ENCODE measurements at places on chromosomes 1 and 21.

GRCh38 chr1:87986130-87986866 lies 657.6 kb downstream of the LMO4 start:
- no peak for DNase-seq

- no peak for DNase-seq
Measured at GRCh38 chr1:28428990-28429520, 59.5 kb downstream of the PHACTR4 start.

DNA sequence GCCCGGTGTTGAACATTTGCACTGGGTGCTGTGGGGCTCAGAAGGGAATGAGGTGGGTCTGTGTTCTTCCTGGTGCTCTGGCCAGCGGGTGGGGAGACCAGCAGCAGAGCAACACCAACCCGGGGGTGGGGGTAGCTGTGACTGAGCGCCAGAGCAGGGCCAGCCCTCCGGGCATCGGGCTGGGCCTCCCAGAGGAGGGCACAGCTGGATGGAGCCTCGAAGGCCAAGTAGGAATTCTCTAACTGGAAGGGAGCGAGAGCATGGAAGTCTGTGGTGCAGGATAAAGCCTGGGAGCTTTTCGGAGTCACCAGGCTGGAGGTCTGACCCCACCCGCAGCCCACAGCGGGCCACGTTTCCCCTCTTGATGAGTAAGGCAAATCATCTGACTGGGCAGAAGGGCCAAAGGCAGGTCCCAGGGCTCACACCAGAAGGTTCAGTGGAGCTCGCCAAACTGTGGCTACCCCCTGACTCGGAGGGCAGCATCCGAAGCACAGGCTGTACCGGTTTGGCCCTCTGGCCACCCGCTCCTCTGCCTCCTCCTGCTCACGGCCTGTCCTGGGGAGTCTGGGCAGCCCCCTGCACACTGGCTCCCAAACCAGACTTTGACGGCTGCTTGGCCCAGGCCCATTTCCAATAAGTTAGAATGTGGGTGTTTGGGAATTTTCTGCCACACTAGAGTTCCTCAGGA lies 18.8 kb downstream of the SLC1A7 start:
- no peak for DNase-seq

- no peak for DNase-seq
Measured at GRCh38 chr21:16968436-16968835, 544.4 kb upstream of the CXADR start.

DNA sequence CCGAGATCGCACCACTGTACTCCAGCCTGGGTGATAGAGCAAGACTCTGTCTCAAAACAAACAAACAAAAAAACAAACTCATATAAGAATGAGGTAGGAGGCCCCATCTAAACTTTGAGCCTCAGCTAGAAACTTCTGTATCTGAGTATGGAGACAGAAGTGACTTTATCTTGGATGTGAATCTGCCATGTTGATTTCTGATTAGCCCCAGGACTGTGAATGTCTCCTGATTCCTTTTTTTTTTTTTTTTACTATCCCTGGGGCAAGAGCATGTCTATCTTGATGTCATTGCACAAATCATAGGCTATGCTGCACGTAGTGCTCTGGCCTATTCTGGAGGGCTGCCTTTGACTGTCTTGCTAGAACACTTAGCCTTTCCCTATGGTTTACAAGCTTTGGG lies 211.0 kb downstream of the PTPRU start:
- DNase-seq, result no peak

DNA sequence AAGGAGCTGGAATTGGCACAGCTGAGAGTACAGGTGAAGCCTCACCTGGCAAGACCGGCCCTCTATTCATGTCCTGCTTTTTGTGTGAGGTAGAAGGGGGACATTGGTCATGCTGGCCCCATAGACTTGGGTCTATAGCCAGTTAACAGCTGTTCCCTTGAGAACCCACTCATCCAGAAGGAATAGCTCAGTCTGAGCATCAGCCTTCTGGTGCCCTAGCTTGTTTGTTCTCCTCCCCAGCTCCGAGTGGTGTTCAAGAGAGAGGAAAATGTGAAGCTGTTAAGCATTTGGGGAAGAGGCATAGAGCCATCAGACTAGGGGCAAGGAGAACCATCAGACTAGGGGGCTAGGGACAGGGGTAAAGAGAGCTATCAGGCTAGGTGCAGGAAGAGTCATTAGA lies 290.9 kb downstream of the SIPA1L2 start:
- no peak for DNase-seq

GRCh38 chr1:77697441-77697840 lies 15.0 kb upstream of the ZZZ3 start:
- no peak for DNase-seq
